Progenitor cell of endocrine pancreas (in vitro differentiated cells): ENCODE measurements at places on chromosomes 4 and X. TPM values are rescaled to one million over a fixed set of nuclear protein-coding genes. Genes with fewer than 3 reads are reported as not detected.

The KLHL13 gene
- 5.6 and 6.3 TPM in 2 replicates for total RNA-seq

- peak; percentile 20 for DNase-seq
These were observed at the start of gene DCHS2 for GRCh38 chr4:154491341-154492271. Gene DCHS2, minus strand, starts transcription at chr4:154491799. Its CDS starts 444 bp downstream, at chr4:154491355.

DNA sequence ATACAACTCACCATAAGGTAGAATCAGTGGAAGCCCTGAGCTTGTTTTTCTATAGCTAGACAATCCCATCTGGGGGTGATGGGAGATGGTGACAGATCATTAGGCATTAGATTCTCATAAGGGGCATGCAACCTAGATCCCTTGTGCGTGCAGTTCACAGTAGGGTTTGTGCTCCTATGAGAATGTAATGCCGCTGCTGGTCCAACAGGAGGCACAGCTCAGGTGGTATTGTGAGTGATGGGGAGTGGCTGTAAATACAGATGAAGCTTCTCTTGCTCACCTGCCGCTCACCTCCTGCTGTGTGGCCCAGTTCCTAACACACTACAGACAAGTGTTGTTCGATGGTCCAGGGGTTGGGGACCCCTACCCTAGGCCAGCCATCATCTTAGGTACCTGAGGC is 5.9 kb upstream of the GATB start:
- DNase-seq: no peak

The EVC gene
- 30.2 and 33.3 TPM in 2 replicates for total RNA-seq

DNA sequence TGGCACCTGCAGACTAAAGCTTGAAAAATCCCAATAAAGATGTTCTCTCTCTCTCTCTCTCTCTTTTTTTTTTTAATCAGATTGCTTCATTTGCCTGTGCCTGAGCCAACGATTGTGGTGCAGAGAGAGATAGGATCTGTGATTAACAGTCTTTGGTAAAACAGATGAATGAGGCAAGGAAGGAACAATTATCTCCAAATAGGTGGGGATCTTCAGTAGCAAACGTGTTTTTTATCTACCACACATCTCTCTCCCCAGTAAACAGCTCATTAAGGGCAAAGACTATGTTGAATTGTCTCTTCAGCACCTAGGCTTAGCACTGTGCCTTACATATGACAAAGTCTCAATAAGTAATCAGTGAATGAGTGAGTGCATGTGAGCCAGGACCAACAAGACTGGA is 96.3 kb downstream of the SMIM20 start:
- no peak for DNase-seq

The RPS6KA6 gene
- total RNA-seq: 17.6 and 19.7 TPM in 2 replicates

- no peak for DNase-seq
These were observed 62.2 kb downstream of the SH3RF1 start for GRCh38 chr4:169208516-169208915.

The SYNPO2 gene
- 1.3 and 2.2 TPM in 2 replicates for total RNA-seq

DNA sequence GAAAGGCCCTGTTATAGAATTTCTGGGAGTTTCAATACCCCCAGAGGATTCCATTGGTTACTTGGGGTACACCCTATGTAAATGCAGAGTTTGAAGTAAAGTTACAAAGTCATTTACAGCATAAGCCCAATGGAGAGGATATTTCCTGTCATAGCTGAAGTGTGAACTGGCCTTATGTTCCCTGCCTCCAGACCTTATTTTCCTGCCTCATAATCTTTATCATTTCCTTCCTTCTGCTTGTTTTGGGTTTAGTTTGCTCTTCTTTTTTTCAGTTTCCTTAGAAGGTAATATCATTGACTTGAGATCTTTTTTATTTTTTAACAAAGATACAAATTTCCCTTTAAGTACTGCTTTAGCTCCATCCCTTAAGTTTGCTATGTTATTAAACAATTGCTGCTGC is 85.4 kb downstream of the PPEF1 start:
- DNase-seq: no peak

The FAM50A gene
- 65.8 and 66.7 TPM in 2 replicates for total RNA-seq

The TSPAN7 gene
- 21.1 and 21.8 TPM in 2 replicates for total RNA-seq

- no peak for DNase-seq
These were observed 174.4 kb downstream of the TSPAN5 start for GRCh38 chr4:98484031-98484430.

- DNase-seq: no peak
These were observed 42.7 kb downstream of the ASMT start for GRCh38 chrX:1657367-1658070.

GRCh38 chr4:33493231-33493630 is 2751.1 kb downstream of the ARAP2 start:
- DNase-seq: no peak

- no peak for DNase-seq
These were observed 341.9 kb downstream of the GPM6A start for GRCh38 chr4:175470131-175470530.

DNA sequence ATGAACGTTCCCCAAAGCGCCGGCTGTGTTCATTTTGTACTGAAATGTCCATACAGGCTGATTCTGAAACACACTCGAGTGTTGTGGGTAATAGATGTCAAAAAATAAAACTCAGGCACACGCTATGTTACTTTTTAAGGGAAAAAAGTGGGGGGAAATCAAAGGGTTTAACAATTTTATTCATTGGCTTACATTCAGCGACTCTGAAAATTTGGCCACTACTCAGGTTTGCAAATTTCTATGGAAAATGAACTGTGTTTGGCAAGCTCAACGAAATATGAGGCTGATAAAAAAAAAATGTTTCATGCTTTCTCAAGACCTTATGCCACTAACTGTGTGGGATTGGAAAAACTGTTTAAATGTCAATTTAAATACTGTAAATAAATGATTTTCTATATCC is 18.5 kb downstream of the AMELX start:
- DNase-seq: no peak

The DDX53 gene
- not detected in 2 replicates for total RNA-seq

DNA sequence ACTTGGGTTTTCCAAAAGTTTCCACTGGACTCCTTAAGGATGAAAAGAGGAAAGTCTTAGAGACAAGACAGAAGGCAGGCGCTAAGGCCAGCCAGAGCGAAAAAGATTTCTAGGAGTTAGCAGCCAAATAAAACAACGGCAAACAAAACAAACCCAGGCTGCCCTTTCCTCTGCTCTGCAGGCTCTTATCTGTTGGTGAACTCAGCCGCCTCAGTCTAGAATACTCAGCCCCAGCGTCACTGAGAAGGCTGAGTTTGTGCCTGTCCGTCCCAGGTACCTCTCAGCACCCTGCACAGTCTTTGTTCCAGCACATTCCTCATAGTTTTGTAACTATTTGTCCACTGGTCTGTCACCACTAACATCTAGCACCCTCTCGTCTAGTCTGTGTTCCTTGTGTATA is 75.6 kb upstream of the FAM9C start:
- no peak for DNase-seq
